ENCODE measurements at places on chromosomes 2 and 18.

- no peak for DNase-seq
Observed at GRCh38 chr18:26471027-26471426, 77.3 kb downstream of the KCTD1 start.

- no peak for DNase-seq
Observed at GRCh38 chr18:74334242-74334893, 18.7 kb downstream of the C18orf63 start.

- no peak for DNase-seq
Observed at GRCh38 chr2:26581991-26582842, 58.9 kb downstream of the CIB4 start.

GRCh38 chr2:25587361-25587760, 86.0 kb downstream of the DTNB start:
- DNase-seq: no peak

DNA sequence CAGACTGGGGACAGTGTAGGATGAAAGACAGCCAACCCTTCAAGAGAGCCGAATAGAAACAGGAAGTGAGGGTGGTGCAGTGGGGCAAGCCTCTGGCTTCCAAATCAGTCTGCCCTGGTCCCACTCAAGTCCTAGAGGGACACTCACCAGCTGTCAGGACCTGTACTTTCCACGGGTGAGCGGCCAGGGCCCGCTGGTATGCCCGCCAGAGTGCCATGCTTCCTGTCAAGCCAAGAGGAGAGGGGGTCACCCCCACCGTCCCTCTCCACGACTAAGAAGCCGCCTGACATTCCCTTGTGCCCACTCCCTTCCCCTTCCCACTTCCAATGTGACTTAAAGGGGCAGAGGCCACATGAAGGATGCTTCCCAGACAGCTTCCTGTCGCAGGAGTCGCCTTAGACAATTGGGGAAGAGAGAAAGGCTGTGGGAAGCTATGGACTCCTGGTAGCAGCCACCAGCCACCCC, 564 bp downstream of the MPV17 start:
- DNase-seq: no peak

GRCh38 chr2:182302174-182302573, 124.7 kb downstream of the PDE1A start:
- DNase-seq: no peak

GRCh38 chr2:23520256-23520655, 135.3 kb downstream of the KLHL29 start:
- DNase-seq: no peak

DNA sequence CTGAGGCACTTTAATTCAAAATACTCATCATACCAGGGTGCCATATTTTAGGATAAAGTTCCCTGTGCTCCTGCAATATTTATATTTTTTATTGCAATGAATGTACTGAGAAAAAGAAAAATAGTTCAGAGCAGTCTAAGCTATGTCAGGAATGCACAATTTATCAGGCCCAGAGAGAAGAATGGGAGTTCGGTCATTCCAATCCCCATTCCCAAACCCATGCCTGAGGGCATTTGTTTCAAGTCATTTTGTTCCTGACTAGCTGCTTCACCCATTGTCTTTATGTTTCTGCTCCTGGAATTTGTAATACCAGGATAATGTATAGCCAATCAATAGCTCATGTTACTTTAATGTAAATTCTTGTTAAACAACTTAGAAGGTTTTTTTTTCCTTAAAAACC, 24.4 kb upstream of the FTCDNL1 start:
- no peak for DNase-seq

GRCh38 chr2:212064318-212064717, 474.3 kb downstream of the ERBB4 start:
- no peak for DNase-seq

DNA sequence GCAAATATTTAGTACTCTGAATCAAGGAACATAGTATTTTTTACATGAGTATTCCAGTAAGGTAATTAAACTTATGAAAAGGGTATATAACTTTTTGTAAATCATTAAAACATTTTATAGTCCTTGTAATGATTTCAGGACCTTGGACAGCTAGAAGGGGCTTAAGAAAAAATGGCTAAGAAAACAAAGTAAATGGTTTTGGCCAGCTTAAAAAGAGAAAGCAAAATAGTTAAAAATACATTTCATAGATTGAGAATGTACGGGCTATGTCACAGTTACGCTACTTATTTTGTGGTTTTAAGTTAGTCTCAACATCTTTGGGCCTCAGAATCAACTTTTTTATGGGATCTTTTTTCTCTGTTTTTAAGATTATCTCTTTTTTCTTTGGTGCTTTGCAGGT, 26.7 kb downstream of the POLI start:
- DNase-seq: no peak

- no peak for DNase-seq
Observed at GRCh38 chr2:162457490-162457889, 113.6 kb downstream of the GCA start.

DNA sequence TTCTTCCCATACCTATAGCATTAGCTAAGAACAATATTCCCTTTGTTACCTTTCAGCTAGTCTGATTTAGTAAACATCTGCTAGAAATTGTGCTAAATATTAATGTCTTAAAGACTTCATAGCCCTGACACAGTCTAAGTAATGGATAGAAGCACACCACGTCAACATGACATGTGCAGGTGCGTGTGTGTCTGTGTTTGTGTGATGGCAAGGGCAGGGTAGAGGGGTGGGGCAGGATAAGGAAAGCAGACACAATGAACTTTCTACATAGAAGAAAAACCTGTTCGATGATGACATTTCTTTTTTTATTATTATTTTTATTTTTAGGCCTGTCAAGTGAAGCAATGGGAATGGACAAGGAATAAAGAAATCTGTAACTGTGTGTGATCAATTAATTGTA, 223.3 kb downstream of the NOL4 start:
- DNase-seq: no peak

DNA sequence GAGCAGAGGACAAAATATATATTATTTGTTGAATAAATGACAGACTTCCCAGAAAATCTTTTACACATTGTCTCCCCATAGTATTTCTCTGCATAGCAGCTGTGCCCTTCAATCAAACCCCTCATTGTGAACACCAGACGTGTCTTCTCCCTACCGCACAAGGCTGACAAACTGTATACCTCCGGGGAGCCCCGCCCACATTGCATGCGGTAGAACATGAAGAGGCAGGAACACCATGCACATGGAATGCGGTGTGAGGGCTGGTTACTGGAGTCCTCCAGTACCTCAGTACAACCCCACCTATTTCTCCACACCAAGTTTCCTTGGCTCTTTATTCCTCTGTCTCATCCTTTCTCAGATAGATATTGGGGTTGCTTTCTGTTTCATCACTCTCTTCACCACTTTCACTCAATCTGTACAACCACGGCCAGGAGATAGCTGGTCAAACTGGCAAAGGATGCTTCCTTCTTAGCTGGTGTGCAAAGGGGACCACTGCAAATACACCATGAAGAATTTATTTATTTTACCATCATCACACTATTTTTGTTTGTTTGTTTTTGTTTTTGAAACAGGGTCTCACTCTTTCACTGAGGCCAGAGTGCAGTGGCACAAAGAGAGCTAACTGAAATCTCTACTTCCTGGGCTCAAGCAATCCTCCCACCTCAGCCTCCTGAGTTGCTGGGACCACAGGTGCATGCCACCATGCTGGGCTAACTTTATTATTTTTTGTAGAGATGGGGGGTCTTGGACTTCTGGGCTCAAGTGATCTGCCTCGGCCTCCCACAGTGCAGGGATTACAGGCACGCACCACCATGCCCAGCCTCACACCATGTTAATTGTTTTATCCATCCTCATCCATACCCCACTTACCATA, 2.3 kb upstream of the NBAS start:
- DNase-seq: no peak

DNA sequence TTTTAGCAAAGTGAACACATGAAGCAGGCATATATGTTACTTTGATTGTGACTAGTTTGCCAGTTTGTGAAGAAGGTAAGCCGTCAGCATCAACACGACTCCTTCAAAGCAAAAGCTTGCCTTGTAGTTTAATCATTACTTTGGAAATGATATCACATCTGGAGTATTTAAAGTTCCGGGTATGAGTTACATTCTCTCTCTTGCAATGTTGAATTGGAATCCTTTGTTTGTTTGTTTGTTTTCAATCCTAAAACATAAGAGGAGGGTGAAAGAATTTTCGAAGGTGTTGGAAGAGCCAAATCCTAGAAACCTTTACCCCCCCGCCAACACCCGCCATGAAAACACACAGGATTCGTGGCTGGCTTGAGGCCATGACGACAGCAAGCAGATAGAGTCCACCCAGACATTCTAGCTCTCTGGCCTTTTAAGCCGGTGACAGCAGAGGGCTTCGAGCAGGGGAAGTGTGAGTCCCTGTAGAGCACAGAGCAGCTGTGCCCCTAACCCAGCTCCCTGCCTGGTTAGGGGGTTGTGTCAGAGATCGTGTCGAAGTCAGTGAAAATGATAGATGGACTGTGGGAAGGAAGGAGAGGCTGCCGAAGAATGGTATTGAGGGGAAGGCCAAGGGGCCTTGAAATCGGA, 103.8 kb upstream of the SMIM21 start:
- DNase-seq: no peak

DNA sequence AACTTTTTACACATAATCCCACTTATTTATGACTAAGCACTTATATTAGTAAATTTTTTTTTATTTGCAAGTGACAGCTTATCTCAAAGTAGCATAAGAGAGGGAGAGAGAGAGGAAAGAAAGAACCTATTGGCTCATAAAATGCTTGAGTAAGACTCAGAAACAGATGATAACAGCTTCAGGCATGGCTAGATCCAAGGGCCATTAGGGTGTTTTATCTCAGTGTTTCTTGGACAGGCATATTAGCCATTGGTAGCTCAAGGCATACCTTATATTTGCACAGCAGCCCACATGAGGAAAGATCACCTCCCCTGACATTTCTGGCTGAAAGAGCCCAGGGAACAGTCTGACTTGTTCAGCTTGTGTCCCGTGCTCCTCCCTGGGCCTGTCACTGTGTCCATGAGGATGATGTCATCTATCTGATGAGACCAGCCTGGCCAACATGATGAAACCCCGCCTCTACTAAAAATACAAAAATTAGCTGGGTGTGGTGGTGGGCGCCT, 64.4 kb downstream of the IL1R2 start:
- DNase-seq: no peak

DNA sequence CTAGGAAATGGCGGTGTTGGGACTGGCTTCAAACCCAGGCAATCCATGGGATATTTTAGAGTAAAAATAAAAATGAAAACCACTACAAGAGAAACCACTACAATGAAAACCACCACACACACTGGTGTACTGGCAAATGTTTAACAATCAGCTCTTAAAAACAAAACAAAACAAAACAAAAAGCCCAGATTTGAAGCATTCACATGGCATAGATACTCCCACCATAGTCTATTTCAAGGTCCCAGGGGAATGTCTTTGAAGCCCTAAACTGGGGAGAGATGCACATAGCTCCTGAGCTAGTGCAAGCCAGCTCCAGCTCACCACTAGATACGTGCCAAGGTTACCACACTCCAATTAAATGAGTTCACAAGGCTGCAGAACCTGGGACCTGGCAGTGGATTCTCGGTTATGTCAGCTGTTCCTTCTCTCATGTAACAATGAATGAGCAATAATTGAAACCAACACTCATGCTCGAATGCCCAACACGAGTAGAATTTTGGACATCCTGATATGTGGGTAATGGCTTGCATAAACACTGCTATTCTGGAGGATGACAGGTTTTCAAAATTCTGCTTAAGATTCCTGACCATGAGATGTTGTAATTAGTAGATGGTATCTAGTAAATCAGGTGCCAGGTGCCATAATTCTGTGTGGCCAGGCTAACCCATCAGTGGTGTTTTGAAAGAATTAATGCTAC, 102.2 kb downstream of the OSBPL6 start:
- no peak for DNase-seq

DNA sequence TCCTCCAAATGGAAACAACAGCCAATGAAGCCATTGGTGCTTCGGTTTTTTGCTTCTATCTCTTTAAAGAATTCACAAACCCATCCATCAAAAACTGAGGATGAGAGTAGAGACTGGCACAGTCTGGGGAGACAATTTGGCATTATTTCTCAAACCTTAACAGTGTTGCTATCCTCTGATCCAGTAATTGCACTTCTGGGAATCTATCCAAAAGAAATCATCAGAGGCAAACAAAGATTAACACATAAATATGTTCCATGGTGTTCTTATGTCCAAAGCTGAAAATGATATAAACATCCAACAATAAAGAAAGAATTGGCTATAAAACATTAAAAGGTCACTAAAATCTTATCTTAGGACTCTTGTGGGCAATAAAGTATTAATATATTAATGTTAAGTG, 35.1 kb downstream of the REEP1 start:
- no peak for DNase-seq

- DNase-seq: no peak
Observed at GRCh38 chr2:46377666-46378560, 80.7 kb downstream of the EPAS1 start.

DNA sequence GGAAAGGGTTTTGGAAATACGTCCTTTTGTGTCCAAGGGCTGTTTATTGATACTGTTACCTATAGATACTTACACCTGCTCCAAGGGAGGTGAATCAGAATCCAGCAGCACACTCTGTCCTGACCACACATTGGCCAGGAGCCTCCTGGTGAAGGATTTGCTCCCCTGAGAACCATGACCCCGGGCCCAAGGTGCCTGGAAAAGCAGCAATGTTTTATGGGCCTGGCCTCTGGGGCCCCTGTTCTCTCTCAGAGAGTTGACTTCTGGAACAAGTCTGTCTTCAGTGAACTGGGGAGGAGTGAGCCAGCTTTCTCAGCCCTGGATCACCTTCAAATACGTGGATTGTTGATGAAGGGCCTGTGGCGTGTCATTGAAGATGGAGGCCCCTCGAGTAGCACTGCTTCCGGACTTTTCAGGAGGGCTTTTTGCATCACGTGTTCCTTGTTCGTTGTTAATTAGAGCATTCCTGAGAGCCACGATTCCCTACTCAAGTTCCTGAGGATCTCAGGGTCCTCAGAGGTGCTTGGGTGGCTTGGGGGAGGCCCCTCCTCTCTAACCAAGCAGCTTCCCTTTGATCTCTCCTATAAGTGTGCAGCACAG, 78.5 kb upstream of the RPL31 start:
- DNase-seq: no peak

DNA sequence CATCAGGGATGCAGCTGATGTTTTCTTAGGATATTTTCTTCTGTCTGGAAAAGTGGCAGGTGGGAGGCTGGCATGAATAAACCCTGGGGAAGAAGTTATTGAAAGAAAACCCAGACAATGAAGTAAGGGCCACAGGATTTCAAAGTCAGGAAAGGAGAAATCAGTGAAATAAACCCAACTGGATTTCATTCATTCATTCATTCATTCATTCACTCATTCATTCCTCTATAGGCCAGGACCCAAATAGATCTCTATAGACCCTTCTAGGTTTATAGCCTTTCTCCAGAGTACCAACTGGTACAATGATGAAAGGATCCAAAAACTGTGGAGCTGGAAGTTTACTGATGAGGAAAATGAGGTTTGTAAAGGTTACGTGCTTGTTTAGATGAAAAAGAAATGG, 67.3 kb upstream of the DNMT3A start:
- DNase-seq: no peak

GRCh38 chr2:156110890-156111289, 221.6 kb downstream of the NR4A2 start:
- no peak for DNase-seq

- peak; percentile 52 for DNase-seq
Observed at GRCh38 chr2:8684878-8685696, 3.2 kb downstream of the ID2 start.

GRCh38 chr2:10614939-10615338, 74.8 kb downstream of the NOL10 start:
- no peak for DNase-seq

GRCh38 chr2:119136093-119136492, 22.5 kb downstream of the C1QL2 start:
- DNase-seq: no peak

- peak; percentile 74 for DNase-seq
Observed at GRCh38 chr18:23689031-23689615, at the start of gene LAMA3. TSS of gene LAMA3 (plus strand) at chr18:23689453. CDS start at chr18:23689684, 231 bp downstream.
